T-helper 1 cell (primary cell): ENCODE measurements at places on chromosomes 7 and 10.

DNA sequence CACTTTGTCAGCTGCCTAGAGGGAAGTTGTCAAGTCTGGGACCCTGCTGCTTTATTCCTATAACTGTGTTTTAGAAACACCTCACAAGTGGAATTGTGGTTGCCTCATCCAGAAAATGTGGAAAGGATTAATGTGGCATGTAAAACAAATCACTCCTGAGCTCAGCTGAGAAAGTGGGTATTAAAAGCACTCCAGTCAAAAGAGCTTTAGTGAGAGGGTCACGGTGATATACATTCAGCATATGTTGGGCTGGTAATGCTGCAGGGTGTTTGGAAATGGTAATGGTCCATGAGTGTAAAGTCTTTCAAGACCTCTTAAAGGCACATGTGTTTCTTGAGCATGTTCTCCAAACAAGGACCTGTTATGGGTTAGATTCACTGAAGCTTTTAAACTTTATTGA is 318.2 kb upstream of the MEOX2 start:
- DNase-seq = no peak

DNA sequence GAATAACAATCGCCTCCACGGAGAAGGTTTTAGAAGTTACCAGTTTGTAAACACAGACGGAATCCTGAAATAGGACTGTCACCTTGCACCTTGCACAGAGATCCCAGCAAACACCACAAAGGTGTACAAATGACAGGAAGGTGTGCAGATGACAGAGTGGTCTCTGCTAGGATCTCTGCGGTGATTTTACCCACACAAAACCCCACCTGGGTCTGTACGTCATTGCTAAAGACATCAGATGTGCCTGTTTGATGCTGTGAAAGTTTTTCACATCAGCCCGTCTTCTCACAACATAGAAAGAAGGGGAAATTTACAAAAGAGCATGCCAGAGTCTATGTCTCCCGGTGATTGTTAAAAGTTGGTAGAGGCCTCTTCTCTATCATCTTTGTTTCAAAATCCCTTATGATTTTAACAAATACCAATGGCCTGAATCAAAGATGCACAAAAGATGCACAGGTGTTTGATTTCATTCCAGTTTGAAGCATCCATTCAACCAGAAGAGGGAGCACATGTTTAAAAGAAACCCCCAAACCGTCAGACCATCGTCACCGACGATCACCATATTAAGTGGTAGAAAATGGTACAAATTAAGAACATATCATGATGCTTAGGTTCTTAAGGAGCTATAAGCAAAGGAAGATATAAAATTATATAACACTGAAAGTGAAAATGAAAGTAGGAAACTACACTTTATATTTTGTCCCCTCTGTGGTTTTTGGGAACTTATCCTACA is 576.5 kb downstream of the PTPRN2 start:
- DNase-seq = no peak

DNA sequence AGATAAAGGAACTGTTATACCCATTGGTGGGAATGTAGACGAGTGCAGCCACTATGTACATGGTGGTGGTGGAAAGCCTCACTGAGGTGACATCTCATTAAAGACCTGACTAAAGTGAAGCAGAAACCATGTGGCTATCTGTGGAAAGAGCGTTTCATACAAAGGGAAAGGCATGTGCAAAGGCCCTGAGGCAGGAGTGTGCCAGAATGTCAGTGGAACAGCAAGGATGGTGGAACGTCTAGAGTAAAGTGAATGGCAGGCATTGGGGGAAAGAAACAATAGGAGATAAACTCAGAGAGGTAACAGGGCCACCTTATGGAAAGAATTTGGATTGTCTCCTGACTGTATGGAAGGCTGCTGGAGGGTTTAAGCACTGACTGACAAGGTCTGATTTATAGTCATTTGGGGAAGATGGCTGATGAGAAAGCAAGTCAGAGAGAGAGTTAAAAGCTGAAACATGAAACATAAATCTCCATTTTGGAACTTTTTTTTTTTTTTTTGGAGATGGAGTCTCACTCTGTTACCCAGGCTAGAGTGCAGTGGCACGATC is 245.7 kb downstream of the STK31 start:
- DNase-seq = no peak

DNA sequence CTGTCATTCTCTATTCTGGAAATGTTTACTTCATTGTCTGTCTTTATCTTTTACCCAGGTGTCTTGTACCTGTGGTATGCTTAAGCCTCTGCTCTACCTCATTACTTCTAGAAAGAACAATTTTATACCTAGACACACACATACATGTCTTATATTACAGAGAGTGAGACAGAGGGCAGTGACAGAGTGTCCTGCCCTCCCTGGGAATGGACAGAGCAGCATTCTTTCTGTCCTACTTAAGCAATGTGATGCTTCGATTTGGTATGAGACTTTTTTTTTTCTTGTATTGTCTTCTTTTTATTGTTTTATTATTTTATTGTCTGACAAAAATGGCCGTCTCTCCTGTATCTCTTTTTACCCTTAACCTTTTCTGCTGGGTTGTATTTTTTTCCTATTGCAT is 286.1 kb downstream of the EXOC4 start:
- DNase-seq = no peak

- peak; percentile 15 for DNase-seq
Observed at GRCh38 chr7:98418636-98419315, 17.9 kb upstream of the BAIAP2L1 start.

GRCh38 chr7:146956321-146956720 is 839.7 kb downstream of the CNTNAP2 start:
- no peak for DNase-seq

DNA sequence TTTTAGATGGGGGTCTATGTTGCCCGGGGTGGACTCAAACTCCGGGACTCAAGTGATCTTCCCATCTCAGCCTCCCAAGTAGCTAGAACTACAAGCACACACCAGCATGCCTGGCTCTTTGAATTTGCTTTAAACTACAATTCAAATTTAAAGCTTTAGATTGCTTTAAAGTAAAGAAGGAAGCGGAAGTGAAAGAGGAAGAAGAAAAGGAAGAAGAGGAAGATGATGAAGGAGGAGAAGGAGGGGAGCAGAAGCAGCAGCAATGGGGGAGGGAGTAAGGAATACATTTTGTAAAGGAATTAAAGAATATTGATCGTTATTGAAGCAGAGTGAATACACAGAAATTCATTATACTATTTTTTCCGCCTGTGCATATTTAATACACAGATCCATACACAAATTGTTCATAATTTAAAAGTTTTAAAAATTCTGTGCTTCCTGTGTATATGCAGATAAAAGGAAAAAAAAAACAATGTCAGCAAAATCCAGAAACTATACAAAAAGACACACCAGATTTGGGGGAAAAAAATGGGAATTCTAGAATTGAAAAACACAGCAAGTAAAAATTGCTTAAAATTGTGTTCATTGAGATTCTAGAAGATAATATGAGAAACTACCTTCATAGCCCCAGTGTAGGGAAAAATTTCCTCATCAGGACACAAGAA is 60.8 kb upstream of the KCNMA1 start:
- DNase-seq = no peak

DNA sequence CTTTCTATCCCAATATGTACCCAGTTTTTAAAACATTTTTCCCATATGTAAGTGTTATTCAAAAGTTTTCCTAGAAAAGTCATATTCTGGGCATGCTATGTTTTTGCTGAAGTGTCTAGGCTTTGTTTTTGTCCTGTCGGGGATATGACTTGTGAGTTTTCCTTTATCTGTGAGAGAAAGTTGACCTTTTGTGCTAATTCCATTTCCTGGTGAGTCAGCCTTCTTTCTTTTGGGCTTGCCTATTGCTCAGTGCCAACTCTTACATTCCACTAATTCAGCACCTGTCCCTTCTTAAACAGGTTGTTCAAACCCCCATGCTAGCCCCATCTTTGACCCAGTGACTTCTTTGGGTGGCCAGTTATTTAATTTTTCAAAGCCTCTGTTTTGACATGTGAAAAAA is 146.2 kb downstream of the AHR start:
- DNase-seq = no peak

- no peak for DNase-seq
Observed at GRCh38 chr10:78752708-78753107, 316.1 kb upstream of the ZMIZ1 start.

GRCh38 chr7:105487579-105488571 is 34.2 kb downstream of the PUS7 start:
- DNase-seq = no peak
